NCI-H226 (cell line): ENCODE measurements at places on chromosomes 7 and 10.

DNA sequence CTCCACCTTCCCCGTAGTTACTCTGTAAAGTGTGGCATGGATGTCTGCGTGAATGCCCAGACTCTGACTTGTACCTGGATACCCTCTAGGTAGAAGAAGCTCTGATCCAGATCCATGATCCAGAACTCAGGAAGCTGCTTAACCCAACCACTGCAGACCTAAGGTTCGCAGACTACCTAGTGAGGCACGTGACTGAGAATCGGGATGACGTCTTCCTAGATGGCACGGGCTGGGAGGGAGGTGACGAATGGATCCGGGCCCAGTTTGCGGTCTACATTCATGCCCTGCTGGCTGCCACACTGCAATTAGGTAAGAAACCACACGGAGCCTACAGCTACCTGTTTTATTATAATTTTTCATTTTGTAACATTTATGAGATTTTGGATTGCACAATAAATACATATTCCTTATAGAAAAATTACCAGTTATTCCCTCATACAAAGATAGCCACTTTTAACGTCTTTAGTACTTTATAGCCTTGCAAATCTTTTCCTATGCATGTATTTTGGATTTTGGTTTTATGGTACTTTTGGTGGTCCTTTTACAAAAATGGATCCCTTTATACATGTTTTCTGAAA lies 77.9 kb downstream of the AVL9 start:
- DNase-seq, result no peak

DNA sequence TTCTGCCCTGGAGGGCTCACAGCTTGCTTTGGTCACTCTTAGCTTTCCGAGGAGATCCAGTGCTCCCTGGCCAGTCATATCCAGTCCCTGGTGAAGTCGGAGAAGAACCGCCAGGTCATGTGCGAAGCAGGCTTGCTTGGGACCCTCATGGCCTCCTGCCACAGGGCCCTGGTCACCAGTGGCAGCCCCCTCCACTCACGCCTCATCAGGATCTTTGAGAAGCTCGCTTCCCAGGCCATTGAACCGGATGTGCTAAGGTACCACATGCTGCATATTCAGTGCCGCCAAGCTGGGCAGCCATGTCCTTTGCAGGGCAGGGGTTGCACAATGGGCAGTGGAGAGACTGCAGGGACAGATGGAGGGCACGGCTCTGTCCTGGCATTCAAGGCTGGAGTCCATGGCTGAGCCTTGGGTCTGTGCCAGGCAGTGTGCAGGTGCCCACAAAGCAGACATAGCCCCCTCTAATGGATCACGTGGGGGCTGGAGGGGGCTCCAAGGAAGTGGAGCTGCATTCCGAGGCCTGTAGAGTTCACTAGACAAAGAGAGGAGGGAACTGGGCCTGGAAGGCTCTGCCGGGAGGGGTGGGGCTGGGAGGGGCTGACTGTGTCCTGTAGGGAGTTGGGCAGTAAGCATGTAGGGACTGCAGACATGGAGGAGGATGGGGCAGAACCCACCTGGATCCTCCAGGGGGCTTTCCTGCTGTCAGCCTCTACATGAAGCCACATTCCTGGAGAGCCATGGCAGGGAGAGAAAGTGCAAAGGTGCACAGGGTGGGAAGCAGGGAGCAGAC lies 89.9 kb downstream of the WDFY4 start:
- DNase-seq, result no peak

DNA sequence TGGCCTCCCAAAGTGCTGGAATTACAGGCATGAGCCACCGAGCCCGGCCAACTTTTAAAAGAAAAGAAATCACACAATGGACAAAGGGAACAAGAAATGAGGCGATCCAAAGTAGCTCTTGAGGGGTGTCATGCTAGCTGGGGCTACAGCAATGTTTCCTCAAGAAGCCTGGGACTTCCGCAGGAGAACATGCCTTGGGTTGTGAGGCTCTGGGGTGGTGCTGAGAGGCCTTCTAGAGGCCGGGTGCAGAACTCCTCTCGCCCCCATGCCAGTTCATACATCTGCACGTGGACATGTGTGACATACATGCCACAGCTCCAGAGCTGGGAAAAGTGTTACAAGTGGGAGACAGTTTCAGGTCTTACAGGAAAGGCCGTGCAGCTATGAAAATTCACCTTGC lies 238.2 kb downstream of the SKAP2 start:
- DNase-seq, result no peak

- no peak for DNase-seq
Observed at GRCh38 chr10:106991091-106991490, 173.4 kb downstream of the SORCS1 start.

DNA sequence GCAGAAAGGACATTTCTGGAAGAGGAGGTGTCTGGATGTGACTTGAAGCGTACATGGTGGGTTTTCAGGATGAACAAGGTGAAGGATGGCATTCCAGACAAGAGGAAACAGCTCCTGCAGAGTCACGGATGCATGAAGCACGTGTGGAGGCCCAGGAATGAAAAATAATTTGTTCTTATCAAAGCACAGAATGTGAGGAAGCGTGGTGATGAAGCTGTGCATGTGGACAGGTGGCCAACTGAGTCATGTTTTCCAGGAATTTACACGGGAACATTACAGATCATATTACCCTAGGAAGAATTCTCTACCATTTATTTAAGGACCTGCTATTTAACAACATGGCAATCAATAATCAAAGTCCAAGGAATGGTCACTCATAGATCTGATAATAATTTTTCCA lies 413.2 kb upstream of the KLF6 start:
- no peak for DNase-seq

DNA sequence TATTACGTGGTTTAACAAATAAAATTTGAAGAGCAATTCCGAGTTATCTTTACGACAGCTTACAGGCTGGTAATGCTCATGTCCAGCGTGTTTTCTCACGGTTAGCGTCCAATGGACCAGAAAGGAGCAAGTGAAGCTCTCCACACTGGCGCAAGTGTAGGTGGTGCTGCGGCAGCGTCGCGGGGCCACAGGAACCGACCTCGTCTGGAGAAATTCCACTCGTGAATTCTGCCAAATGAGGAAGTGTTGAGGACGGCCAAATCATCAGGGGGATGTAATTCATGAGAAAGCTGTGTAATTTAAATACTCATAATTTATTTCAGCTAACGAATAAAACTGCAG lies 350 bp upstream of the ZNF37A start:
- DNase-seq, result no peak

DNA sequence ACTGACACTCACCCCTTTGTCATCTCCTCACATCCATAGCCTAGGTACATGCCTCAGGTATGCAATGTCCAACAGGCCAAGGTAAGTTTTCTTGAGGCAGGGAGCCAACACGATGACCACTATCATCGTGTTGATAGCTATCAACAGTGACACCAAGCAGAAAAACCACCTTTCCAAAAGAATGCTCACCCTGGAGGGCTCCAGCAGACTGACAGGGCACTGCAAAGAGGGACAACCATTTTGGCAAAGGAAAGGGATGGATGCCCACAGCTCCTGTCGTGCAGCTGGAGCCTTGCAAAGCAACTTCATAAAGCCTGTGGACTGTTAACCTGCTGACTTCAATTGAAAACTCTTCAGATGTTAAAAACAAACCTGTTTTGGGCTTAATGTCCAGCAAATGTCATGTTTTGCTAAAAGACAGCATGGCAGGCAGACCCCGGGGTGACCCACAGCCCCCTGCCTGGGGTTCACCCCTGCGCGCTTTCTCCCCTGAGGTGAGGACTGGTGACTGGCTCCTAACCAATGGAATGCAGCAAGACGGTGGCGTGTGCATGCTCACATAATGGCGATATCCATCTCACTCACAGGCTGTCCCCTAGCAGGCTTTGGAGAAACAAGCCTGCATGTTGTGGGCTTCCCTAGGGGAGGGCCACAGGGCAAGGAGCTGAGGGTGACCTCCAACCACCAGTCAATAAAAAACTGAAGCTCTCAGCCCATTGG lies 293.8 kb downstream of the TCERG1L start:
- no peak for DNase-seq

GRCh38 chr10:90407131-90407530 lies 450.7 kb downstream of the HTR7 start:
- no peak for DNase-seq

DNA sequence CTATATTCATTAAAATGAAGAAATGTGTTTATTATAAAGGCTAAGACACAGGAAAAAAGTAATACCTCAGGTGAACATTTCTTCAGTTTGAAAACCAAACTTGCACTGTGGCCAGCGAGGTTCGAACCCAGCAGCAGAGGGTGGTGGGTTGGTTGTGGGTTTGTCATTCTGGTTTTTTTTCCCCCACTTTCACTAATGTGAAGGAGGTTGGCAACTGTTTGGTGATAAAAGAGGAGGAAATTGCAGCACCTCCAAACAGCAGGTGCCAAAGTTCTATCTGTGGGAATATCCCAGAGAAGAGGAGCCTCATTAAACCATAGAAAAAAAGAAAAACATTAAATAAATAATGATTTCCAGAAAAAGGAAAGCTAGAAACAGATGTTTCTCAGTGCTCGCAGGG lies 36.6 kb upstream of the YAE1 start:
- DNase-seq, result no peak

DNA sequence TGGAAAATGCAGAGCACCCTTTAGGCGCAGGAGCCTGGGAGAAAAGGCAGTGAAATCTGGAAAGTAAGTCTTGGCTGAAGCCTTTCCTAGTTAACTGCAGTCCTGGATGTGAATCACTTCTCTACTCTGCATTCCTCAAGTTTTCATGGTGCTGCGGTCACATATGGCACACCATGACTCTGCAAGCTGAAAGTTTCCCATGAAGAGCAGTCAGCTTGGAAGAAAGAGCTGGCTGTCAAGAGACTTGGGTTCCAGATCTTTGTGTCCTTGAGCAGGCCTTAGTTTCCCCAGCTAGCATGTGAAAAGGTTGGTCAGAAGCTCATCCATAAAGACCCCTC lies 548.3 kb downstream of the SORCS3 start:
- DNase-seq, result no peak

GRCh38 chr7:108589874-108590273 lies 20.2 kb downstream of the DNAJB9 start:
- DNase-seq, result peak; percentile 36

GRCh38 chr7:92674379-92674778 lies 84.2 kb upstream of the FAM133B start:
- DNase-seq, result no peak

DNA sequence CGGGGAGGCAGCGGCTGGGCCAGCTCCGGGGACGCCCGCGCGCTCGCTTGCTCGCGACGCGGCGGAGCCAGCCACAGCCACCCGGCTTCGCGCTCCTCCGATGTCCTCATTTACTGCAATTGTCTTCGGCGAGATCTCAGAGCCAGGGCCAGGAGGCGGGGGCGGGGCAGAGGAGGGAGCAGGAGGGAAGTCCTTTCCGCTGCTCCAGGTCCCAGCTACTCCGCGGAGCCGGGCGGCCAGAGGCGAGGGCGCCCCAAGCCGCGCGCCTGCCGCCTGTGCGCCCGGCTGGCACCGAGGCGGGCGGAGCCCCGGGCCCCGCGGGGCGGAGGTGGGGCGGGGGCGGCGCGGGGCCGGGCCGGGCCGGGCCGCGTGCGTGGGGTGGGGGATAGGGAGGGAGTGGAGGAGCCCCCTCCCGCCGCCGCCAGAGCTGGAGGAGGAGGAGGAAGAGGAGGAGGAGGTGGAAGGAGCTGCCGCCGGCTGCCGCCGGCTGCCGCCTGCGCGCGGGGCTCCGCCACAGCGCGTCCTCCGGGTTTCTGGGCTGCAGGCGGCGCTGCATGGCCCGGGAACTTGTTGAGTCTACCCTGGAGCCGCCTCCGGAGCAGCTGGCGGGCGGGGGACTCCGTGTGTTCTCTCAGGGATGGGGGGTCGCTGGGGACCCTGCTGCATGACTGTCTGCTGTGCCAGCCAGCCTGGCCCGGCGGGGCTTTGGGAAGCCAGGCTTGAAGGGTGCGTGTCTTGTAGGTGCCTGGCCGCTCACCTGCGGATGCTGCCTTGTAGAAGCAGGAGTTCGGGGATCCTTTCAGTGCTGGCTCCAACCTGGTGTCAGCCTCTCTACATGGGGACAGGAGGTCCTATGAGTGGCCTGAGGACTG lies at the start of gene INSYN2A:
TSS of gene INSYN2A (minus strand) at position 310 of the 872 bp plus-strand sequence. CDS start 20,196 bp downstream, outside the sequence.
- DNase-seq, result peak; percentile 25

- DNase-seq, result no peak
Observed at GRCh38 chr7:98556288-98556687, 60.8 kb upstream of the NPTX2 start.

GRCh38 chr7:731440-732085 lies 4.5 kb upstream of the PRKAR1B start:
- DNase-seq, result no peak

DNA sequence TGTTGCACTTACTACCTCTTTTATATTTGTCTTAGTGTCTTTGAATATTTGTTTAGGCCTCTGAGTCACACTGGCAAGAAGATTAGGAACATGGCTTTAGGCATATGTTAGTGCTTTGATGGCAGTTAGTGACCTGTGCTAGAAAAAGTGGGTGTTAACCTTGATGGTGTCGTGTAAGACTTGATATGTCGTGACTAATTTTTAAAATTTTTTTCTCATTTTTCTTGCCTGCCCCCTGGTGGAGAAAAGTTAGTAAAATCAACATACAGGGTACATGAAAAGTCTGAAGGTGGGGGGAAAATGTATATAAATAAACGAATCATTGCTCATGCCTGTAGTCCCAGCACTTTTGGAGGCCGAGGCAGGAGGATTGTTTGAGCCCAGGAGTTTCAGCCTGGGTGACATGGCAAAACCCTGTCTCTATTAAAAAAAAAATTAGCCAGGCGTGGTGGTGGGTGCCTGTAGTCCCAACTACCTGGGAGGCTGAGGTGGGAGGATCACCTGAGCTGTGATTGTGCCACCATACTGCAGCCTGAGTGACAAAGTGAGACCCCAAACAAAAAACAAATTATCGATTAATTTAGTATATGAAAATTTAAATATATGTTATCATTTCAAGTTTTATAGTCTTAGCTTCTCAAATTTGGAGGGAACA lies 44.6 kb downstream of the TAX1BP1 start:
- DNase-seq, result peak; percentile 76

GRCh38 chr10:132456881-132457280 lies 59.9 kb downstream of the PWWP2B start:
- DNase-seq, result no peak

- DNase-seq, result no peak
Observed at GRCh38 chr7:100088095-100088620, 611 bp upstream of the COPS6 start.

DNA sequence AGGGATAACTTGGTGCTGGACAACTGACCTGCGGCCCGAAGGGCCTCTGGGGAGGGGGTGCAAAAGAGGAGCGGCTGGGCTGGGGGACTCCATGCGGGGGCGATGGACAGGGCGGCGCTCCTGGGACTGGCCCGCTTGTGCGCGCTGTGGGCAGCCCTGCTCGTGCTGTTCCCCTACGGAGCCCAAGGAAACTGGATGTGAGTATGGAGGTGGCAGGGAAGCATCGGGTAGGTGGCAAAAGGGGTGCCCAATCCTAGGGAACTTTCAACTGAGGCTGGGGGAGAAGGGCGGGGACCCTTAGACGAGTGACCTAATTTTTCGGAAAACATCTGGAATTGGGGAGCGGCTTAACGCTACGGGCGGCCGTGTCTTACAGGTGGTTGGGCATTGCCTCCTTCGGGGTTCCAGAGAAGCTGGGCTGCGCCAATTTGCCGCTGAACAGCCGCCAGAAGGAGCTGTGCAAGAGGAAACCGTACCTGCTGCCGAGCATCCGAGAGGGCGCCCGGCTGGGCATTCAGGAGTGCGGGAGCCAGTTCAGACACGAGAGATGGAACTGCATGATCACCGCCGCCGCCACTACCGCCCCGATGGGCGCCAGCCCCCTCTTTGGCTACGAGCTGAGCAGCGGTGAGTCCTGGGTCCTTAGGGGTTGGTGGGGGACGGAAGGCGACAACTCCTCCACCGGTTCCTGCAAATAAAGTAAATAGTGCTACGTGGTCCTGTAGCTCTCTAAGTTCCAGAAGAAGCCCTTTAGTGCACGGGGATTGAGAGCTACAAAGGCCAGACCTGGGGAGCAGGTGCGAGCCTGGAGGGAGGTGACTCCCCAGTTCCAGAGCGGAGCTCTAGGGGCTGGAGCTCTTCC lies 622 bp downstream of the WNT16 start:
- no peak for DNase-seq

- DNase-seq, result peak; percentile 80
Observed at GRCh38 chr10:115844591-115844990, 428.4 kb downstream of the GFRA1 start.
